ENCODE measurements at places on chromosomes 5 and 9.
A peak's percentile ranks its signal among the peaks of the same experiment; 100 is the strongest.

DNA sequence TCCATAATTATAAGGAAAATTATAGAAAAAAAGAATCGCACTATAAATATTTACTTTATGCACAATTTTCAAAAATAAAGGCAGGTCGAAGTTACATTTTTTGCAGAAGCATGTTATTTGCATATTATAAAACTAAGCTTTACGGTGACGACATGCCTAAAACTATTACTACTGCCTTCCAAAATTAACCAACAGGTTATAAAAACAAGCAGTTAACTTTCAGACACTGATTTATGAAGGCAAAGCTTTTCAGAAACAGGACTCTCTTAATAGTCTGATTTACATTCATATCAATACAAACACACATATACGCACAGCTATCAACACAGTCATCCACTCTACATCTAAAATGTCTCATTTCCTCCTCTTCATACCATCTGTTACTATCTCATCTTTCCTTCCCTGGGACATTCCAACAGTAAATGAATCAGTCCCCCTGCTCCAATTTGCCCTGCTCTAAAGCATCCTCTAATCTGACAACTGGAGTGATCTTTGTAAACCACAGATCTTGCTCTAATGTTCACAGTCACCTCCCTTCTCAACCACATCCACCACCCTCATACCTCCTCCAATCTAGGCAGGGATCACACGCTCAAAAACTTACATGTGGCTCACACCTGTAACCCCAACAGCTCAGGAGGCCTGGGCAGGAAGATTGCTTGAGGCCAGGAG, 21.6 kb downstream of the FBXW11 start:
- no peak for DNase-seq

DNA sequence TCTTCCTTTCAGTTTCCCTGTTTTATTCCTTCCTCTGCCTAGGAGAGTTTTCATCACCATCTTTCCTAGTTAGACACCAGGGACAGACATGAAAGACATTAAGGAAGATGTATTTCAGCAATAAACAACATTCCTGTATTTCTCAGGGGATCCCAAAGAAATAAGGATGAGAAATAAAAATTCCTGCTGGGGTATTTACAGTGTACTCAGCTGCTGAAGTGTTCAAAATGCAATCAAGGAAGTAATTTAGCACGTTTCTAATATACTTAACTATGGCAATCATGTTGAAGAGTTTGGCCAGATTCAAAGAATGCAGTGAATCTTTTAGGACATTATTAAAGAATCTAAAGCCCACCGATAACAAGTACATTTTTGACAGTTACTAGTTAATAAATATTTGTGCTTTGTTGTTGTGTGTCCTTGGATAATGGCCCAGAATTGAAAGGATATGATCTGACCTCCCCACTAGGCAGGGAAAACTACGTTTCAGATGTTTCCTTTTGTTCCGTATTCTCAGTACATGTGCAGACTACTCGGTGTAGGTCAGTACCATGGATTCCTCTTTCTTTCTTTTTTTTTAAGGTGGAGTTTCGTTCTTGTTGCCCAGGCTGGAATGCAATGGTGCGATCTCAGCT, 46.8 kb downstream of the INIP start:
- no peak for DNase-seq

GRCh38 chr9:4559261-4560182, 69.3 kb downstream of the SLC1A1 start:
- no peak for DNase-seq

DNA sequence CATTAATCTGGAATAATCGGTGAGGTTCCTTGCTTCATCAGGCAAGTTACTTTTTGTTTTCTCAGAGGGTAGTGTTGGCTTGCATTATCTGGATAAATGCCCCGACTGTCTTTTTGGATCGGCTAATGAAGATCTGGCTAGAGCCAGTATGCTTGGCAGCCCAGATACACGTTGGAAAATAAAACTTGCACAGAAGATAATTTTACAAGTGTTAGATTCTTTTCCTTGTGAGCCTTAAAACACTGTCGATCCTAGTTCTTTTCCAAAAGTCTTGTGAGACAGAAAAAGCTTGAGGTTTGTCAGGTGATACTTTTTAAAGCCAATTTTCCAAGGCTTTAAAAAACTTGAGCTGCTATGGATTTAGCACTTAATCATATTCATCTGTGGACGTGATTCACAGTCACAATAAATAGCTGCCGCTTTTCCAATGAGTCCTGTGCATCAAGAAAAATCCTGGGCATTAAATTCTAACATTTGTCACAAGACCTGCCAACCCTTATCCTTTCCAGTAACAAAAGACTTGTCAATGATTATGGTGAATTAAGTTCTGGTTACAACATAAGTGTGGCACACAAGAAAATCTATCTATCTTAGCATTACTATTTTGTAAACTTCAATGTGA, 68.5 kb downstream of the PRLR start:
- no peak for DNase-seq

- no peak for DNase-seq
Observed at GRCh38 chr5:88555674-88556073, 287.0 kb upstream of the TMEM161B start.

GRCh38 chr9:16825331-16825725, 45.1 kb downstream of the BNC2 start:
- DNase-seq, result no peak

GRCh38 chr9:129701549-129701948, 36.1 kb downstream of the PRRX2 start:
- no peak for DNase-seq

- DNase-seq, result no peak
Observed at GRCh38 chr9:108618906-108619550, 236.8 kb downstream of the ACTL7B start.

DNA sequence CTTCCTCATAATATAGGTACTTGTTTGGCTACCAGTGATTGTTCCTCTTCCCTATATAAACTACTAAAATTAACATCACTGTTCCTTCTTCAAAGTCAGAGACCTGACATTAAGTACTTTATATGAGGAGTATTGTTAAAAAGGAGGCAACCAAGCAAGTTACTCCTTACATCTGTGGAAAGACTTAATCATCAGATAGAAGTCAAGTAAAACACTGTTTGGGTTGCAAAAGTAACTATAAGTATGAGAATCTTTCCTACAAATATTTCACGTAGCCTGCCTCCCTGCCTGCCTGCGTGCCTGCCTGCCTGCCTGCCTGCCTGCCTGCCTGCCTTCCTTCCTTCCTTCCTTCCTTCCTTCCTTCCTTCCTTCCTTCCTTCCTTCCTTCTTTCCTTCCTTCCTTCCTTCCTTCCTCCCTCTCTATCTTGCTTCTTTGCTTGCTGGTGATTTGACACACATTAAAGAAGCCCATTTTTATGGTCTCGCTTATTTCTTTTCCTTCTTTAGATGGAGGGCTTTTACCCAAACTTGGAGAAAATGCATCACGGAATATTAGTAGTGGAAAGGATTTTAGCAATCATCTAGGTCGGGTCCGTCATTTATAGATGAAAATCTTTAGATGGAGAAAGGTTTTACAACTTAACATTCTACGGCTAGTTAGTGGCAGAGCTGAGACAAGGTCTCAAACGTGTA, 3.2 kb downstream of the CER1 start:
- DNase-seq, result no peak

- peak; percentile 95 for DNase-seq
Observed at GRCh38 chr9:124771021-124771866, at the start of gene NR6A1. NR6A1 (minus strand) TSS chr9:124771311.

DNA sequence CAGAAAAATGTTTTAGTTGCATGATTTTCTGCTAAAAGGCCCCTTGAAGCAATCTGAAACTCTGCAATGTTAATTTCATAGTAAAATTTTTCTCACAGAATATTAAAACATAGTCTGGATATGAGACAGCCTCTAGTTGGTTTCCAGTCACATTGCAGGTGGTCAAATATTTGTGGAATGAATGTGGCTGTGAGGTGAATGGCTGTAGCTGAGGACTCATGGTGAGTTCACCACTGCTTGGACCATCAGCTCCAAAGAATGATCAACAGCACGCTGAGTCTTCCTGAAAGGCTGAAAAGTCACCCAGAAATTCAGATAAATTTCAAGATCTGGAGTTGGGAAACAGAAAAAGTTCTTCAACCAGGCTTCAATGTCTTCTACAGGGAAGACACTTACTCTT, 79.8 kb downstream of the MAT2B start:
- DNase-seq, result no peak

DNA sequence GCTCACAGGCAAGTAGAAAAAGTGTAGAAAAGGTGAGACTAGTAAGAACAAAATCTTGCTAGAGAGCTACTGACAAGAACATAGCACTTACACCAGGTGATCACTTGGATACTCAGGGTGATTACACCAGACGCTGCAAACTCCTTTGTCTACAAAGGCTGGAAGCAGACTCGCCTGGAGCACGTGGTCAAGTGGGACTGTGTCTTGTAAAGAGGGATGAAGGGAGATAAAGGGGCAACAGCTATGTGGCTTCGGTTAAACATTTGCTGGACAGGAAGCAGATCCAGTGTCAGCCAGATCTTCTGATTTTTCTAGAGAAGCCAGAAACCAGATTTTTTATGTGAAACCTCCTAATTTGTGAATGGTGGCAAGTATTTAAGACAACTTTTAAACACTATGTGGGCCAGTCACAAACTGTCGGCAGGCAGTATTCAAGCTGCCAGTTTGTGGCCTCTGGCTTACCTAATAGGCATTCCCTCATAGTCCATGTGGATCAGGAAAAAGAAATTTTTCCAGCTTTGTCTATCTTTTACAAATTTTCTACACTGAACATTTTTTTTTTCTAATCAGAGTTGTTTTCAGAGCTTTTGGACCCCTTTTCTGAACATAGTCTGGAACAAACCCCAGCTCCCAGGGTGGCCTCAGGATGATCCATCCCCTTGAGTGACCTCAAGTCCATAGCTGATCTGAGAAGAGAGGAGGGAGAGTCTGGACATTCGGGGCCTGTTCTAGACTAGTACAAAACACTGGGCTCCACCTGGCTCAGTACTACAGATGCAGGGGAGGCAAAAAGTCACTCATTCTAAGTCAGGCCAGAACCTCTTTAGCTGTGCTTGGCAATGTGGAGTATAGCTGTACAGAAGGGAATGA, 262.9 kb downstream of the ARRDC3 start:
- DNase-seq, result no peak

- no peak for DNase-seq
Observed at GRCh38 chr9:1997646-1998045, 17.5 kb upstream of the SMARCA2 start.

DNA sequence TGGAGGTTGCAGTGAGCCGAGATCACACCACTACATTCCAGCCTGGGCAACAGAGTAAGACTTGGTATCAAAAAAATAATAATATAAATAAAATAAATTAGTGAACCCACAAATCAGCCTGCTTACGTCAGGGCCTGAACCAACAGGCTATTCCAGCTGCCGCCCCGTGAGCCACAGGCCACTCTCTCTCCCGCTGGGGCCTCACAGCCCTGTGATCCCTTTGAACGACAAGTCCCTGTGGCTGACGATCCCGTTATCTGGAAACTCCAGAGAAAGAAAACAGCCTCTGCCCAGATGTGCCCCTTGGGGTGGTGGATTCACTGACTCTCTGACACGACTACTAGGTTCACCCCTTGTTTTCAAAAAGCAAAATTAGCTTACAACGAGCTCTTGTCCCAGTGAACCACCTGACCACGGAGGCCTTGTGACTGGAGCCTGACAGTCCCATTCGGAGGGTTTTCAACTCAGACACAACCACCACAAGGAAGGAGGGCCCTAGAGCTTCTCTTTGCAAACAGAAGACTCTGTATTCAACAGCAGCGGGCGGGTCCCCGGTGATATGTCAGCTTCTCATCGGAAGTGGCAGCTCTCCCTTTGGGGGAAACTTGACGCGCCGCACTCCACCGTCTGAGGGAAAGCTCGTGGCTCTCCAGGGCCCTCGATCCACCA, 4.4 kb upstream of the DIPK1B start:
- no peak for DNase-seq

GRCh38 chr5:57383093-57383861, 99.3 kb downstream of the ACTBL2 start:
- no peak for DNase-seq

GRCh38 chr5:116566251-116566650, 8.4 kb downstream of the SEMA6A start:
- DNase-seq, result no peak

- DNase-seq, result no peak
Observed at GRCh38 chr5:57072218-57072892, 101.5 kb upstream of the GPBP1 start.

DNA sequence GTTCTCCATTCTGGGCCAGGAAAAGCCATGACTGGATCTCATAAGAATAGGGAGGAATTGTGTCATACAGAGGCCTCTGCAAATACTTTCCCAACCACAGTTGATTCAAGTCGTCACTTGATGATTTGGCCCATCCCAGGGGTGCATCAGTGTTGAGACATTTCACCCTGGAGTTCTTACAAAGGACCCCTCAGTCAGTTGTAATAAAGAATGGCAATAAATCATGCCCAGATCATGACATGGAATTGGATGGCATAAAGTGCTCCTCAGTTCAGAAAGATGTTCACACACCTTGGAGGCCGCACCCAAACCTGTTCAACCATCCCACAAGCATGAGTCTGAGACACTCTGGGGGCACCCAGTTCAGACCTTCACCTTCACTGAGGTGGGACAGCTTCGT, 168.1 kb downstream of the NR3C1 start:
- DNase-seq, result no peak

DNA sequence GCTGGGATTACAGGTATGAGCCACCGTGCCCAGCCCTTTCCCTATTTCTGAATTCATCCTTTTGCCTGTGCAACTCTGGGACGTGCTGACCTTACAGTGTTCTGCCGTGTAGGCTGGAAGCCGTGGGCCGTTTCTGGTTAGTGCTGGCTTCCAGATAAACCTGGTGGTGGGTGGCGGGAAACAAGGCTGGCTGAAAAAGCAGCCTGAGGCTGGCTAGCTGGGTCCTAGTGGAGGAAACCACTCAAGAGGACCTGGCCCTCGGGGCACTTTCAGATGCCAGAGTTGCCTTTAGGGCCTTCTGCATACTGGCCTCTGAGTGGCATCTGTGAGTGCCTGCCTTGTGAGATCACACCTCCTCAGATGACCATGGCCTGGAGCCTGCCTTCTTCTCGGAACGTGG, 26.9 kb downstream of the GALNT12 start:
- DNase-seq, result no peak

- no peak for DNase-seq
Observed at GRCh38 chr9:131640438-131641137, 95.3 kb downstream of the PRRT1B start.

GRCh38 chr5:57751710-57752109, 269.1 kb upstream of the ACTBL2 start:
- no peak for DNase-seq

- DNase-seq, result no peak
Observed at GRCh38 chr5:8958602-8959001, 587.3 kb downstream of the SEMA5A start.

All from NCI-H1092 (cell line).